ENCODE measurements at places on chromosomes 13 and 19.

DNA sequence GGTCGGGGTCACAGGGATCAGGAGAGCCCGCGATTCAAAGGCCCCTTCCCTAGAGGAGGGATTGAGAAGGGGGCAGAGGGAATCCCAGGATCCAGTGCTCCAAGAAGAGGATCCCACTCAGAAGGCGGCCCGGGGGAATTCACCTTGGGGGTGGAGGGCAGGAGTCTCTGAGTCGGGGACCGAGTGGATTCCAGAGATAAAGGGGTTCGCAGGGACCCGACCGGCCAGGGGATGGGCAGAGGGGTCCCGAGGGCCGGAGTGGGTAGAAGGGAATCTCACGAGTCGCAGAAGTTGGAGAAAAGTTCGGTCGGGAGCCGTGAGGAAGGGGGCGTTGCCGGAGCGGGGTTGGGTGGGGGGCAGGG is 261 bp downstream of the PRKD2 start:
- DNase-seq = no peak

- no peak for DNase-seq
These were observed 11.3 kb upstream of the RFC3 start for GRCh38 chr13:33806470-33807248.

DNA sequence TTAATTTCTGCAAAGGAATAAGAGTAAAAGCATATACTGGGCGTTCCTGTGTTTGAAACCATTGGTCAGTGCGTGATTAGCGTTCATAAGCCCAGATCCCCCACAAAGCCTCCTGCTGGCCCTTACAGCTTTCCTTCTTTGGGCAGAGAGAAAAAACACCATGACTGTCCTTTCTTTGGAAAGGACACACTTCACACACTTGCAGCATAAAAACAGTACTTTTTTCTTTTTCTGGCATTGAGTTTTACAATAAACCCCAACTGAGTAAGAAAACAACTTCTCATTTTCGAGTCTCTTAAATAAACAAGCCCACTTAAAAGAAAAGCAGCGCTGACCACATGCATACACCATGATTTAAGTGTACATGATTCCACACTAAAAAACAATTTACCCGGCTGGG is 35.8 kb downstream of the SMAD9 start:
- DNase-seq = no peak

GRCh38 chr13:110106726-110107125 is 200.2 kb downstream of the COL4A1 start:
- no peak for DNase-seq

DNA sequence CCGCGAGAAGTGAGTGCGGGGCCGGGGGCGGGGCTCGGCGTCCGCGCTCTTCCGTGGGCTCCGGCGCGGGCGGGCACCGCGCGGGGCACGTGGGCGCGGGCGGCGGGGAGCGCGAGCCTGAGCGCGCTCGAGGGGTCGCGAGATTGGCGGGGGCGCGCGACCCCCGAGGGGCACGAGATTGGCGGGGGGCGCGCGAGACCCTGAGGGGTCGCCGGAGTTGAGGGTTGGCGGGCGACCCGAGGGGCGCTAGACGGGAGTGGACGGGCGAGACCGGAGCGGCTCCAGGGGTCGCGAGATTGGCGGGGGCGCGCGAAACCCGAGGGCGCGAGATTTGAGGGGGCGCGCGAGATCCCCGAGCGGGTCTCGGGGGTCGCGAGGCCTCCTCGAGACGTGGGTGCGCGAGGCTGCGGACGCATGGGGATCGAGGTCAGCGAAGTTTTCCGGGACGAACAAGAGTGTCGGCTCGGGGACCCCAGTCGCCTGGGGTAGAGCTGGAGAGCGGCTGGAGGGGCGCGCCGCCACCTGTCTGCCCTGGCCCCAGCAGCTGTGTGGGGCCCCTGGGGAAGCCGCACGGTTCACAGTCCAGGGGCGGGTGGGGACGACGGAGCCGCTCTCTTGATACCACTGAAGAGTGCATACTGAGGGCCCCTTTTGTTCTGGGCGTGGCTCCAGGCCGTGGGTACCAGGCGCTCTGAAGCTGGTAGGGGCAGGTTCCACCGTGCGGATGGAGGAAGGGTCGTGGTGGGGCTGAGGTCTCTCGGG is 682 bp downstream of the SSBP4 start:
- DNase-seq = no peak

- peak; percentile 32 for DNase-seq
These were observed 12.6 kb downstream of the XRCC1 start for GRCh38 chr19:43562698-43563241.

- DNase-seq = no peak
These were observed 14.3 kb downstream of the CYP2A7 start for GRCh38 chr19:40867701-40868100.

GRCh38 chr13:36986462-36987240 is 12.5 kb downstream of the ALG5 start:
- no peak for DNase-seq

GRCh38 chr13:49395878-49396380 is 47.9 kb downstream of the CAB39L start:
- DNase-seq = no peak

DNA sequence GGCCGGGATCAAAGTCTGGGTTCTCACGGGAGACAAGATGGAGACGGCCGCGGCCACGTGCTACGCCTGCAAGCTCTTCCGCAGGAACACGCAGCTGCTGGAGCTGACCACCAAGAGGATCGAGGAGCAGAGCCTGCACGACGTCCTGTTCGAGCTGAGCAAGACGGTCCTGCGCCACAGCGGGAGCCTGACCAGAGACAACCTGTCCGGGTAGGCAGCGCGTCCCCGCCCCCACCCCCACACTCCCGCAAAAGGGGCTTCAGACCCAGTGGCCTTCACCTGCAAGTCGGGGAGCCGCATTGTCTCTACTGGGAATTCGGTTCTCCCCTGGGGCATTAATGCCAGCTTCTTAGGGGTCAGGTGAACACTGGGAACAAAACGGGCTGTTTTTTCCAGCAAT is 114.7 kb upstream of the MCF2L start:
- no peak for DNase-seq

DNA sequence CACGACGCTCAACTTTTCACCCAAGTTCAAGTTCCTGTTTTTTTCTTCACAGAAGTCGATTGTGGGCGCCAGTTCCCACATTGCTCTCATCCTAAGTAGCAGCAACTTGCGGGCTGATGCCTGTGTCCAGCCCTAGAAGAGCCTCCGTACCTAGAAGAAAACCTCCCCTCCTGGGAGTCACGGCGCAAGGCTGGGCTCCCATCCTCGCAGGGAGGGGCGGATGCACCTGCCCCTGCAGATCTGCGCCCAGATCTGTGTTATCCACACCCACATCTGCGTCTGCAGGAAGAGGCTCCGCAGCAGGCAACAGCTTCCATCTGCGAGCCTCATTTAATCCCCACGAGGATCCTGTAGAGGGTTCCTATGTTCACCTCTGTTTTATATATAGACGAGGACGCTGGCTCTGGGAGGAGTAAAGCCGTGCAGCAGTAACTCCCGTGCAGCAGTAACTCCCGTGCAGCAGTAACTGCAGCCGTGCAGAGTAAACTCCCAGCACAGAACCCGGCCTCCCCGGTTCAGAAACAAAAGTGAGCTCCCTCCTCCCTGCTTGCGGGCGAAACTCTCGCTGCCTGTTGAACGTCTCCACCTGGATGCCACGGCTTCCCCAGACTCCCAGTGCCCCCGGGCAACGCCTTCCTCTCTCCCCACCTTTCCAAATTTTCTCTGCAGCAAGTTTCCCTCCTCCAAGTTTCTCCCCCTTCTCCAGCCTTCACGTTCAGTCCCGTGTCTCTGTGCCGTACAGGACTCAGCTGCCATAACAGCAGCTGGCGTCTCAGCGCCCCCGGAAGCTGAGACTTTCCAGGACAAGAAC is 23.5 kb upstream of the LAIR1 start:
- no peak for DNase-seq

GRCh38 chr13:79646880-79647279 is 165.9 kb downstream of the NDFIP2 start:
- no peak for DNase-seq

DNA sequence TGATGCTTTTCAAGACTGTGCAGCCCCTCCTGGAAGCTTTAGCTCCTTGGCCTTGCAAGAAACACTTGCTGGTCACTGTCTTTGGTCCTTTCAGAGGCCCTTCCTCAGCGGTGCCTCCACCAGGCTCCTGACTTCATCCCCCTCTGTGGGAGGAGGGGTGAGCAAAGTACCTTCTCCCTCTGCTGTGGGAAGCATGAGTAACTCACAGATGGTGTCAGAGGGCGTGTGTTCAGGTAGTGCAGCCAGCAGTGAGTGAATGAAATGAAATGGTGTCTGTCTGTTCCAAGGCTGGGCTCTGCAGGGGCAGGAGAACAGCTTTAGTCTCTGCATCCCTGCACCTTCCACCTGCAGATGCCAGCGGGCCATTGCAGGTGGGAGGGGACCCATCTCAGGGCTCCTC is 102.9 kb downstream of the SHISA2 start:
- DNase-seq = no peak

DNA sequence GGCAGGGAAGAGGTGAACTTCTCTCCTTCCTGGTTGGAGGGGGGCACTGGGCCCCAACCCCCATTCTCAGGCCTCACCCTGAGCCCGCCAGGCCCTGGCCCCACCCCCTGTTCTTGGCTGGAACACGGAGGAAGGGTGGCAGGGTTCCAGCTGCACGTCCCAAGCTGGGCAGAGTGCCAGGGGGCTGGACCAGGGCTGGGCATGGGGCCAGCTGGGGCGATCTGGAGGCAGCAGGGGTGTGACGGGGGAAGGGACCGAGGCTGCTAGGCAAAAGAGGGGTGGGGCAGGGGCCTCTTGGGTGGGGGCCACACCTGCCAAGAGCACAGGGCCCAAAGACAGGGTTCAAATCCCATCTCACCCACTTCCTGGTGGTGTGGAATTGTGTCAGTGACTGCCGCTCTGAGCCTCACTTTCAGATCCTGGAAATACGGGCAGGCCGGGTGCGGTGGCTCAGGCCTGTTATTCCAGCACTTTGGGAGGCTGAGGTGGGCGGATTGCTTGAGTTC is 2.2 kb downstream of the HIF3A start:
- DNase-seq = no peak

DNA sequence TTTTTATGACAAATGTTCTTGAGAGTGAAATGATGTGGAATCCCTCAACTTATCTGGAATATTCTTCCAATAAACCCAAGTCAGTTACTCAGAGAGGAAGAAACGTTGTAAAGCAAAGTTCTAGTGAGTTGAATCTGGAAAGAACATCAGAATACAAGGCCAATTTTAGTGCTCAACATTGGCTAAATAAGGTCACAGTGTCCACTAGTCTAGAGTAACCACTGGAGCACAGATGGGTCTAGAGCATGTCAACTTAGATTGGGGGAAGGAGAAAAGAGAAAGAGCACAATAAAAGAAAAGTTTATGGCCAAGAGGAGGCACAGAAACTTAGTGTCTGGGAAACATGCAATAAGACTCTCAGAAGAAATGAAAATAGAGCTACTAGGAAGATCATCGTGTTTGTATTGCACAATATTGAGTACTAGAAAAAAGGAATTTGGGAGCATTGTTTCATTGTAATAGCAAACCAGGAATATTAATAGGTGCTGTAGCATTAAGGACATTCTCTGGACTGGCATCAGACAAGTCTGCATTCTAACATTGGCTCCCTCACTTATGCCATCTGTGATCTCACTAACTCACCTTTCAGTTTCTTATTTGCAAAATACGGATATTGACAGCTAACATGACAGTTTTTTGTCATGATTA is 1318.5 kb downstream of the PCDH9 start:
- no peak for DNase-seq

GRCh38 chr13:51838240-51838846 is 6.6 kb downstream of the TMEM272 start:
- DNase-seq = no peak

- no peak for DNase-seq
These were observed 52.1 kb upstream of the SOX1 start for GRCh38 chr13:112014857-112015256.

GRCh38 chr19:15897738-15898276 is at the start of gene CYP4F2:
Gene CYP4F2 (minus strand): TSS chr19:15898074. CDS start chr19:15897611, 463 bp downstream.
- DNase-seq = no peak

- peak; percentile 9 for DNase-seq
These were observed 21.4 kb upstream of the ZNF181 start for GRCh38 chr19:34712395-34713261.

Measured in stimulated activated CD8-positive, alpha-beta memory T cell treated with anti-CD3 and anti-CD28 coated beads, Interleukin-7, amount 100 ng/mL, for 24 hours (primary cell).